Activated CD4-positive, alpha-beta T cell treated with anti-CD3 and anti-CD28 coated beads, Interleukin-2, amount 50 U/mL, for 48 hours (primary cell): ENCODE measurements at places on chromosomes 5 and 9.

GRCh38 chr5:65722575-65723403 is 784 bp downstream of the NLN start:
- DNase-seq: peak; percentile 17

GRCh38 chr9:98175762-98176161 is 16.7 kb downstream of the CORO2A start:
- DNase-seq: no peak

- no peak for DNase-seq
Measured at GRCh38 chr9:90074316-90074962, 469.6 kb downstream of the GADD45G start.

GRCh38 chr5:12911156-12911555 is 1006.9 kb upstream of the CTNND2 start:
- no peak for DNase-seq

- no peak for DNase-seq
Measured at GRCh38 chr5:78979909-78980308, 5.2 kb downstream of the ARSB start.

GRCh38 chr5:36734422-36734821 is 128.0 kb downstream of the SLC1A3 start:
- DNase-seq: no peak

GRCh38 chr9:105958587-105958986 is 264.2 kb downstream of the TMEM38B start:
- DNase-seq: no peak

GRCh38 chr5:125496393-125496792 is 750.0 kb upstream of the ZNF608 start:
- no peak for DNase-seq

DNA sequence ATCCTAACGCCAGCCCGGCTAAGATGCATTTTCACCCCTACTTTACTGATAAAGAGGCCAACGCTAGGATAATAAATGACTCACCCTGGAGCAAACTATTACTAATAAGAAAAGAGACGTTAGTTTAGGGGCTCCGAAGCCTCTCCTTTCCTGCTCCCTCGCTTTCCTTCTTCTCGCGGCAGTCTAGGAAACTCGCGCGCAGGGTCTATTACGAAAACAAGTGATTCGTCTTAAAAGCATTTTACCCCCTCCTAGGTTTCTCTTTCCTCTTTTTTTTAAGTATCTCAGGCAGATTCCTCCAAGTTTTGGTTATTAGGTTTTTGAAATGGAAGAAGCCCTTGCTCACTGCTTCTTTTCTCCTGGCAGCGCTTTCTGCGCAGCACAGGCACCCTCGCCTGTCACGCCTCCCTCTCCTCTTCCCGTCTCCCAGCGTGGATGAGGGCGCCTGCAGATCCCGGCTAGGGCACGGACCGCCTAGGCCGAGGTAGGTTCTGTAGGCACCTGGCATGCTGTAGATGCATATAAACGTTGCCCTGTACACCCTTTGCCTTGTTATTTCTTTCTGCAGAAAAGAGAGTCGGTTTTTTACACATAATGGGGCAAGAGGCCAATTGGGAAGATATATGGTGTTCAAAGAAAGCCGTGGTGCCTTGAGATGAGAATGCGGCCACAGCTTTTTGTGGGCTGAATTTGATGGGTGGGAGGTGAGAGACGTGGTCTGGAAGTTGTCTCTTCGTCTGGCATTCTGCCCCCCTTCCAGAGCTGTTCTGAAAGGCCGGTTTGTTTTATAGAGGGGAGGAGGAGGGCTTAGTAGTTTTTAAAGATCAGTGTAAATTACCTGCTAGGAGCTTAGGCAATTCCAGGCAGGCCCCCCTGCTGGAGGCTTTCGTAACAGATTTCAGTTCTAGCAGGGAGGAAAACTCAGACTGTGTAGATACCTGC is 983 bp downstream of the GCNT1 start:
- DNase-seq: no peak

DNA sequence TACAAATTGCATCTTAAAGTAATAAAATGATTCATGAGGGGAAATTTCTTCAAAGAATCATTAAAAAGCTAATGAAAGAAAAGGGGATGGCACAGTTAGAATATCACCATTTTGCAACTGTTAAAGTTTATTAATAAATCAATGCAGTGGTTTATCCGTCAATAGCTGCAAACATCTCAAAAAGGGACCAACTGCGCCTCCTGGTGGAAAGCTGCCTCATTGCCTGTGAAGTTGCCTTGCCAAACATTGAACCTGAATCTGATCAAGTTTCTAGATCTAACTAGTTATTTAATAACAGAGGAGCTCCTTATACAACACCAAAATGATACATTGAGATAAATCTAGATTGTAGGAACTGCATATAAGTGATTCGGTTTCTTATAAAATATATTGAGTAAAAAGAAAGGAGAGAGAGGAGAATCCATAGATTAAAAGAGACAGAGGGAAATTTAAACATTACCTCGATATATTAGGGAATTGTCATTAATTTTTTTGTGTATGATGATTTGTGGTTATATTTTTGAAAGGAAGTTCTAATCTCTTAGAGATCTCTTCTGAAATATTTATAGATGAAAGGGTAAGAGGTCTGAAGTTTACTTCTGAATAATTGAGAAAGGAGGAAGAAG is 6.9 kb upstream of the NDUFB6 start:
- DNase-seq: peak; percentile 86

GRCh38 chr9:97447001-97447400 is 35.1 kb downstream of the TDRD7 start:
- no peak for DNase-seq

DNA sequence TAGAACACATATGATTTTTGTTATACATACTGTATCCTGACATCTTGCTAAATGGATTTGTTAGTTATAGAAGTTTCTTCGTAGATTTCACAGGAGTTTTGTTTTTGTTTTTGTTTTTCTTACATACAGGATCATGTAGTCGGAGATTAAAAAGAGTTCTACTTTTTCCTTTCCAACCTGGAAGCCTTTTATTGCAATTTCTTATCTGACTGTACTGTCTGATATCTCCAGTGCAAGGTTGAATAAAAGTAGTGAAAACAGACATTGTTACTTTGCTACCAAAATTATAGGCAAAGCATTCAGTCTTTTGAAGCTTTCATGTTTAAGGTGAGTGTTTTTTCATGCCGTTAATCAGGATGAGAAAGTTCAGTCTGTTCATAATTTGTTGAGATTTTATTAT is 117.4 kb upstream of the PRSS3 start:
- DNase-seq: no peak

GRCh38 chr9:104999136-104999535 is 71.2 kb upstream of the ABCA1 start:
- DNase-seq: no peak

DNA sequence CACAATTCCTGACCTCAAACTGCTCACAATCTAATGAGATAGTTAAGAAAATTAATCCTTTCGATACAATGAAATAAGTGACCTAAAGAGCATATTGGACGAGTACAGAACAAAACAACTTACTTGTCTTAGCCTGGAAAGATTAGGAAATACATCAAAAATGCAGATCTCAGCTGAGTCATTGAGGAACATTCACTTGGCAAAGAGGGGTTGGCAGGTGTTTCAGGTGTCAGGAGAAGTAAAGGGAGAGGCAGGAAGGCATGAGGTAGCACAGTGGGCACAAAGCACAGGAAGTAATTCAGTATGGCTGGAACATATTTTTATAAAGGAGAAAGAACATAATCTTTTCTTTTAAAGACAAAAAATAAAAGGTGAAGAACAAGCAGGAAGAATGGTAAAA is 628.8 kb upstream of the RGMB start:
- no peak for DNase-seq

- no peak for DNase-seq
Measured at GRCh38 chr5:63233361-63233760, 654.7 kb downstream of the LRRC70 start.

GRCh38 chr5:51181208-51181894 is 201.9 kb upstream of the ISL1 start:
- DNase-seq: no peak

DNA sequence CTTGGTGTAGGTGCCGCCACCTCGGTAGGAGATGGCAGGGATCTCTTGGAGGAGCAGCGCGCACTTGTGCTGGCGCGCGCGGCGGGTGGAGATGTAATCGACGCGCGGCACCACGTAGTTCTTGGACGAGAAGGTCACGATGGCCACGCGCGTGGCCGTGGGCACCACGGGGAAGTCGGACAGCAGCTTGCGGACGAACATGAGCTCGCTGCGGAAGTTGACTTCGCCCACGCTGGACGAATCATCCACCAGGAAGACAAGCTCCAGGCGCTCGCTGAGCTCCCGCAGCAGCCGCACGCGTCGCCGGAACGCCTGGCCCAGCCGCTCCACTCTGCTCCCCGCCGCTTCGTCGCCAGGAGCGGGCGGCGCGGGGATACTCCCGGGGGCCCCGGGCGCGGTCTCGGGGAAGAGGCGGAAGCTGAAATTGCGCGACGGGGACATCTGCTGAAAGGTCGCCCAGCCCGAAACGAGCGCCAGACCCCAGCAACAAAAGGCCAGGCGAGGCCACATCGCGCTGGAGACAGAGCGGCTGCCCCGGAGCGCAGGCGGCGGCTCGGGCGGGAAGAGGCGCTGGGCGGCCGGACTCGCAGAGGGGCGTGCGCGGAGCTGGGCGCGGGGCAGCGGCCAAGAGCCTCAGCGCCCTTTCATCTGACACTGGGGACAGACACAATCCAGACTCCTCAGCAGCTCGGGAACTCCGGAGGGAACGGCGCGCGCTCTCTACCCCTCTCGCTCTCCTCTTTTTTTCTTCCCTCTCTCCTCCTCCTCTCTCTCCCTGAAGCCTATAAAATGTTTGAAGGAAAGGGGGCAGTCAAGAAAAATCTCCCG is at the start of gene SVEP1:
Gene SVEP1, minus strand, starts transcription at position 708 of the 828 bp plus-strand sequence. Its CDS starts 198 bp downstream, at position 510.
- no peak for DNase-seq

DNA sequence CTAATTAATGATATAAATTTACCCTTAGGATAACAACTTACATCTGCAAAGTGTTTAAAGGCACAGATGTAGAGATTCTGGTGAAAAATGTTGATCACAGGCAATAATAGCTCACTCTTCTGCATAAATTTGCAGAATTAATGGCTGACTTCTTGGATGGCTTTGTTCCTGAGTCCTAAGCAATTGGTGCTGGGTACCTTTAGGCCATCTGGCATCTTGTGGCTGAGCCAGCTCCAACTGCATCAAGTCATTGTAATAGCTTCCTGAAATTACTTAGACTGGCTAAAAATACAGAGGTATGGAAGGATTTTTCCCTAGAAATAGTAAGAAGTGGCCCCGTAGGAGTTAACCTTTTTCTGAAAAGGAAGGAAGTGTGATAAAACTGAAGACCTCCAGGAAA is 118.3 kb upstream of the MINAR2 start:
- no peak for DNase-seq

GRCh38 chr9:27353474-27354229 is 56.7 kb upstream of the EQTN start:
- no peak for DNase-seq

DNA sequence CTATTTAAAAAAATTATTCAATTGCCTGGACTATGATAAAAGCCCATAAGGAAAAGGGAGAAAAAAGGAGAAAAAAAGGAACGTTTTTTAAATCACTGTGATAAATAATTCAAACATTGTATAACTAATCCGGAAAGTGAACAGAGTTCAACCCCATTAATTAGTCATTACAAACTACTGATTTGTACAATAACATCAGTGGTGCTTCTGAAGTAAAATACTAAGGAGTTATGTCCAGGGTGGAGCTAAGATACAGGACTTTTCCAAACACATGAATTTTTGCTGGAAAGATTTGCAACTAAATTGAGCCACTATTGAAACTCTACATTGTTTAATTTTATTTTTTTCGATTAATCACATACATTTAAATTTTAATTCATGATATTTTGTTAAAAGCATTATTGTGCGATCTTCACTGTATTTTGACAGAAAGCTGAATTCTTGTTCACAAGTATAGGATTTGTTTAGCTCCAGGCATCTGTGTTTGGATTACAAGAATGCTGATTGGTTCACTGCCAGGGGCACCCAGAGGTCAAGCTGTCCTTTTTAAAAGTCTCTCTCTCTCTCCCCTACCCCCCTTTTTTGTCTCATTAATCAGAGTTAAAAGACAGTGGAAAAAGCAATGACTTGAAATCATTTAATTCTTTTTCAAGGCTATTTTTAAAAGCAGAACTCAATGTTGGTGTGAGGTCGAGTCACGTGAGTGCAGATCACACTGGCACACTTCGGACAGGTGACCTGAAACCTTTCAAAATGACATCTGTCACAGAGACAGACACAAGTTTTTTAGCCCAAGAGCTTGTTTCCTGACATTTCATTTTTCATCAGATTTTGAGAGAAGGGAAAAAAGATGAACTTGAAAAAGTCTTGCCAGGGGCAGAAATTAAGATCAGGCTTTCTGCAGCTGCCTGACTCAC is 387.3 kb downstream of the NR2F1-AS1 start:
- DNase-seq: no peak

DNA sequence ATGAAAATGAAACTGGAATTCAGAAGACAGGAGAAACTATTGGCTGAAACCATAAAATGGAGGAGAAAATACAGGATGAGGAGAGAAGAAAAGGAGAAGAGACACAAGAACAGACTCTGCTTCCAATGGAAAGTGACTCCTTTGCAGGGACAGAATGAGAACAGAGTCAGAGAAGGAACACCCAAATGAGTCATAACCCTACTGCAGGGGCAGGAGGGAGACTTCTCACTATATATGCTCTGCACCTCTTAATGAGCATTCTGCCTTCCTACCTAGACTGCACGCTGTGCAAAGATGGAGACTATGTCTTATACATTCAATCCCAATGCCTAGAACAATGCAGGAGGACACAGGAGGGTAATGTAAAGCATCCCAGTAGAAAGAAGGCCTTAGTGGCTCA is 2.1 kb downstream of the SAXO1 start:
- DNase-seq: no peak

- DNase-seq: no peak
Measured at GRCh38 chr5:127011961-127012644, 18.3 kb downstream of the MARCHF3 start.

DNA sequence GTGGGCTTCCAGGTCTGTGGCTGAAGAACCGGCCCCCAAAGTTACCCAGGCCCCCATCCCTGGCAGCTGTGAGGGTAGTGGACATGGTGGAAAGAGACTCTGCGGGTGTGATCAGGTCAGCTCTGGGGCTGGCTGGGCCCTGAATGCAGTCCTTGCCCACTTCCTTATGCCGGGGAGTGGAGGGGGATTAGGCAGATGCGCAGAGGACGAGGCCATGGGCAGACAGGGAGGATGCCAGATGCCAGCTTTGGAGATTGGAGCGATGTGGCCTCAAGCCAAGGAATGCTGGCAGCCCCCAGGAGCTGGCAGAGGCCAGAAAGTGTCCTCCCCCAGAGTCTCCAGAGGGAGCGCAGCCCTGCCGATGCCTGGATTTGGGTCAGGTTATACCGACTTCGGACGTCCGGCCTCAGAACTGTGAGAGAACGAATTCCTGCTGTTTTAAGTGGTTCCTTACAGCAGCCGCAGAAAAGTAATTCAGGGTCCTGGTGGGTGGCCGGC is 69.8 kb downstream of the ADAMTS2 start:
- DNase-seq: no peak

GRCh38 chr5:54254482-54255198 is 55.7 kb downstream of the ARL15 start:
- DNase-seq: no peak

GRCh38 chr5:168707716-168708695 is 128.8 kb upstream of the PANK3 start:
- no peak for DNase-seq

GRCh38 chr5:128596071-128596470 is 58.0 kb upstream of the FBN2 start:
- no peak for DNase-seq

- DNase-seq: no peak
Measured at GRCh38 chr9:124468061-124468740, 17.9 kb downstream of the ADGRD2 start.

- DNase-seq: no peak
Measured at GRCh38 chr5:71924325-71924724, 182.9 kb upstream of the MAP1B start.
